ENCODE measurements at places on chromosomes 6 and 20. TPM values are rescaled to one million over a fixed set of nuclear protein-coding genes. Genes with fewer than 3 reads are reported as not detected.

DNA sequence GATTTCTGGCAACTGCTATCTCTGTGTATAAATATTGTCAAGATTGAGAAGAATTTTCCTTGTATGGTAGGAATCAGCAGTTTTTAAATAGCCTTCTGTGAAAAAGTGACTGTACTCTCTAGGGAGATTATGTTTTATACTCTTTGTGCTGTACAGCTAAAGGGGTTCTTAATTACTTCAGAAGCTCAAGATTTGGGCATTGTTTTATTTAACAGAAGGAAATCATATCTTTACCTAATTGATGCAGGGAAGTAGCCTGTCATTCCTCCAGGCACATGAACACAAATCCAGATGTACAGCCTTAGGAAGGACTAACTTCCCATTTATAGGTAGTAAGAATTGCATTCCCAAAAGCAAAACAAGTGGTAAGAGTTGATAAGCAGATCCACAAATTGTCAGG lies 1.3 kb downstream of the CALHM5 start:
- no peak for DNase-seq

SLC17A1 gene
- total RNA-seq, result not detected

DNA sequence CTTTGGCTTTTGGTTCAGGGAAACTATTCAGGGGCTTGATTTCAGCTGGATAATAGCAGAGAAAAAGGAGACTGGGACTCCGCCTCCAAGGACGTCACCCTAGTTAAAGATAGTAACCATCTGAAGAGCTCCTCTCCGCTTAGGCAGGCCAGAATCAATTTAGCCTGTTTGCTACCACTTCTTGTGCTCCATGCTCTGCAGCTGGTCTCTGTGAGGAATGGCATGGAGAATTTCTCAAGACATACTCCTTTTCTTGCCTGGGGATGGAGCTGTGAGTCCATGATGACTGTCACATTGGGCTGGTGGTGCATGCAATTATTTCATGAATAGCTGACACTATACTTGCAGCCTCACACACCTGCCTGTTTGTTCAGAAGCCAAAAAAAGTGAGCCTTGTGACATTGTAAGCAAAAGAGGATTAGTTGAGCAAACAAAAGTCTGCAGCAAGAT lies 61.4 kb downstream of the TXLNB start:
- no peak for DNase-seq

DNA sequence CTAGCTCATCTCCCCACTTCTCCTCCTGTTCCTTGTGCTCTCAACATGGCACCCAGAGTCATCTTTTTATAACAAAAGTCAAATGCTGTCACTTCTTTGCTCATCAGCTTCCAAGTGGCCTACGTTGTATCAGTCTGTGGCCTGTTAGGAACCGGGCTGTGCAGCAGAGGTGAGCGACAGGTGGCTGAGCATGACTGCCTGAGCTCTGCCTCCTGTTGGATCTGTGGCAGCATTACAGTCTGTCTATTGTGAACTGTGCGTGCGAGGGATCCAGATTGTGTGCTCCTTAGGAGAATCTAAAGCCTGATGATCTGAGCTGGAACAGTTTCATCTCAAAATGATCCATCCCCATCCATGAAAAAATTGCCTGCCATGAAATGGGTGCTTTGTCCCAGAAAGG lies 129.6 kb downstream of the FNDC1 start:
- DNase-seq, result no peak

- no peak for DNase-seq
Observed at GRCh38 chr6:117909638-117910037, 2.6 kb downstream of the SLC35F1 start.

DNA sequence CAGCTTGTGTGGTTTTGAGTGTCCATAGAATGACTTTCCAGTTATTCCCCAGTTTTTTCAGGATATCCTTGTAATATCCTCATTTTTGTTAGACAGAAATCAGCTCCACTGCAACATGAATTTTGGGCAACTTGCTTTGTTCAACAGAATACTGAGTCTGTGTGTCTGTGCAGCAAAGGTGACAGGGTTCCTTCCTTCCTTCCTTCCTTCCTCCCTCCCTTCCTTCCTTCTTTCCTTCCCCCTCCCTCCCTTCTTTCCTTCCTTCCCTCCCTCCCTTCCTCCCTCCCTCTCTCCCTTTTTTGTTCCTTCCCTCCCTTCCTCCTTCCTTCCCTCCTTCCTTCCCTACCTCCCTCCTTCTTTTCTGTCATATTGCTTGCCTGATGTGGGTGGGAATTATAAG lies 496.5 kb downstream of the EPM2A start:
- no peak for DNase-seq

RBPJL gene
- not detected for total RNA-seq
